AG10803 (cell line): ENCODE measurements at places on chromosomes 1 and 21.

- peak; percentile 69 for DNase-seq
Observed at GRCh38 chr1:21672478-21673276, 3.5 kb upstream of the RAP1GAP start.

GRCh38 chr1:96016219-96016618 lies 705.4 kb upstream of the PTBP2 start:
- no peak for DNase-seq

GRCh38 chr21:43866260-43866629 lies 1.2 kb downstream of the AGPAT3 start:
- peak; percentile 60 for DNase-seq

DNA sequence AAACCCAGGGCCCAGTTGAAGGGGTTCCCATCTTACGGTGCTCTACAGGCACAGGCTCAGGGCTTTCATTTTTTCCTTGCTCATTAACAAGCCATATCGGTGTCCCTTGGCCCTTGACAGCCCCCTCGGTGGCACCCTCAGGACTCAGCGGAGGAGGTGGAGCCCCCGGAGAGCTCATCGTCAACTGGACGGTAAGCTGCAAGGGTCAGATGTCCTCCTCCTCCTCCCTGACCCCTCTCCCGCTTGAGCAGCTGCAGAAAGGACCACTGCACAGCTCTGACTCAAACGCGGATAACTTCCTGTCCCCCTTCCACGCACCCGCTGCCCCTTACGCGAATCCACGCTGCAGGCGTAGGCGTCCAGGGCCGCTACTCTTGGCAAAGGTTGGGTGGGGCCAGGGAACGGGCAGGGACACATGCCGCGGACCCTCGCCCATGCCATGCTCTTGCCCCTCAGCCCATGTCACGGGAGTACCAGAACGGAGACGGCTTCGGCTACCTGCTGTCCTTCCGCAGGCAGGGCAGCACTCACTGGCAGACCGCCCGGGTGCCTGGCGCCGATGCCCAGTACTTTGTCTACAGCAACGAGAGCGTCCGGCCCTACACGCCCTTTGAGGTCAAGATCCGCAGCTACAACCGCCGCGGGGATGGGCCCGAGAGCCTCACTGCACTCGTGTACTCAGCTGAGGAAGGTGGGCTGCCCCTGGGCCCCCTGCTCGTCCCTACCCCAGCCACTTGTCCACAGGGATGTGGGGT lies 14.7 kb downstream of the TMEM81 start:
- no peak for DNase-seq

GRCh38 chr1:203308923-203309331 lies 3.6 kb downstream of the BTG2 start:
- no peak for DNase-seq

DNA sequence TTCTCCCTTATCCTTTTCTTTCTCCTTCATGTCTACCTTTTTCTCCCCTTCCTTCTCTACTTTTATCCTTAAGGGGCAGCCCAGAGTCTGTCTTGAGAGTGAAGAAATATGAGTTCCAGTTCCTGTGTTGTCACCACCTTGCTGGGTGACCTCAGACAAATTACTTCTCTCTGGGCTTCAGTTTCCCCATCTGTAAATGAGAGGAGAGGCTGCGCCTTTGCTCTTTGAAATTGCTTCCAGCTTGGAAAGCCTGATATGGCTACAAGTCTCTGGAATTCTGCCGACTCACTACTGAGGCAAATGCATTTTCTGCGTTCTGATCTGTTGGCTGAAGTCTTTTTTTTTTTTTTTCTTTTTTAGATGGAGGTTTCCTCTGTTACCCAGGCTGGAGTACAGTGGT lies 119.2 kb downstream of the SYF2 start:
- DNase-seq = peak; percentile 48

DNA sequence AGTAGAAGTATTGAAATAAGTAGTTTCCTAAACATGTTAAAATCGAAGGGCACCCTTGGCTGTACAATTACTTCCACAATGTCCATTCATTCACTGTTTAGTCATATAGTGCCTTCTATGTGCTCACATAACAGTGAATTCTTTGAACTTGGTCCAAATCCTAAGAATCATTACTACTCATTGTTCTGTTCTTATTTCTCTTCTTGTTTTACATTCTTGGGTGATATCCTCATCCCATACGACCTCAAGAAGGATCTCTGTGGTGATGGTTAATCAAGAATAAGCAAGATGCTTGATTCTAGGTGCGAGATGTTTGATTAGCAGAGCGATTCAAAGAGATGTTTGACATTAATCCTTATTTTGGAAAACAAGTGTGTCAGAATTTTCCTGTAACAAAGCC lies 667.4 kb upstream of the ZP4 start:
- DNase-seq = peak; percentile 56

DNA sequence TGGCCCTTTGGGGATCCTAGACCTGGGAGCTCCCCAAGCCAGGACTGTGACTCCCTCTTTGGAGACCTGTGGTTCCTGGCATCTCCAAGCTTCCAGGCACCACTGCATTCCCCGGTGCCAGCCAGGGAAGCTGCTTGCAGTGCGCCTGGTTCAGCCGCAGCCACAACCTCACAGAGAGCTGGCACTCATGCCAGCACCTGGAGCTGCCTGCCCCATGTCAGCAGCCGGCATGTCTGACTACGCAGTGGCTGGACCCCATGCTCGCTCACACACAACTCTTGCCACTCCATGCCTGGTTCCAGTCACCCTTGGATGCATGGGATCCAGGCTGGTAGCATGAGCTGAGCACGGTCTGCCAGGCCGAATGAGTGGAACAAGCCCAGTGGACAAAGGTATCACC lies 426.6 kb downstream of the LRRIQ3 start:
- no peak for DNase-seq

GRCh38 chr1:192277635-192278034 lies 39.2 kb upstream of the RGS21 start:
- no peak for DNase-seq

- no peak for DNase-seq
Observed at GRCh38 chr1:41875487-41875886, 43.2 kb downstream of the HIVEP3 start.

GRCh38 chr1:9443913-9444445 lies 95.3 kb upstream of the SLC25A33 start:
- no peak for DNase-seq

GRCh38 chr1:217393896-217394295 lies 237.0 kb downstream of the GPATCH2 start:
- DNase-seq = no peak

DNA sequence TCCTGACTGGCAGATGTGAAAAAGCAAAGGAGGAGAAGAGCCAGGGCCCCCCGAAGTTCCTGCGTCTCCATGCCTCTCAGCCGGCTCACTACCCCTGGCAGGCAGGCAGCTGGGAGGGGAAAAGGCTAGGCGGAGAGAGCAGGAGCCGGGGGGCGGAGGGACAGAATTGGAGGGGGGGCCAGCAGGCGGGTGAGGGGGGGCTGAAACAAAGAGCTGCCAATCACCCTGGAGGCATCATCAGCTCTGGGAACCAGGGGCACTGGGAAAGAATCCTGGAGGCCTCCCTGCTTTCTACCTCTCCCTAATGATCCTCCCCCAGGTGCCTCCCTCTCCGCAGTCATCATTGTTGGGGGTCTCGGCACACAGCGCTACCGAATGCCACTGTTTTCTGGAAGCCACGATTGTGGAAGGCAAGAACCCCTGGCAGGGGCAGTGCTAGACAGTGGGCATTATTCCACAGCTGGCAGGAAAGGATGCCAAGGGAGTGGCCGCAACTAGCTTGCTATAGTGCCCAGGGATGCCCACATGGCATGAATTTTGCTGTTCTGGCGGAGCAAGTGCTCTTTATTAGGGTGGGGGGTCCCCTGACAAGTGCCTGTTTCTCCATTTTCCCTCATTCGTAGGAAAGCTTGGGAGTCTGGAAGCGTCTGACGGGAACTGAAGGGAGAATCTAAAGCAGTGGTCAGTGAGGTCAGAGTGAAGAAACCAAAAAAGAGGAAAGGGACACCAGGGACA lies at the start of gene THBS3:
TSS of gene THBS3 (minus strand) at position 92 of the 735 bp plus-strand sequence. CDS start at position 71, 21 bp downstream.
- DNase-seq = peak; percentile 37

- no peak for DNase-seq
Observed at GRCh38 chr1:41515131-41515678, 30.7 kb upstream of the EDN2 start.
